NCI-H2081 treated with DMSO at 0.1 percent for 48 hours (cell line): ENCODE measurements at places on chromosomes 2 and 18.

DNA sequence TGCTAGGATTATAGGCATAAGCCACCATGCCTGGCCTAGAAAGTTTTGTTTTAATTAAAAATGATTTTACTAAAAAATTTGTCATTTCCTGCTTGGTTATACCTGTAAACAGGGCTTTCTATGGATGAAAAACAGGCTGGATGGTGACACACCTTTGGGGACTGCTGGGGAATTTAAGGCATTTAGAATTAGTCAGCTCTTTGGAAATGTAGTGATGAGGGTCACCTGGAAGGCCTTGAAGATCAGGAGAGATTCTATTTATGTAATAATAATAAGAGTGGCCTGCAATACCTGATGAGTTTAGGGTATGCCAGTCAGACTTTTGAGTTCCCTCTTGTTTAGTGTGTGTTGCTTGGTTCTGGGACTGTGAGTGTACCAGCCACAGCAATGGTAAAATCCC, 51.1 kb downstream of the RALBP1 start:
- no peak for DNase-seq

GRCh38 chr2:62787386-62787785, 81.9 kb downstream of the EHBP1 start:
- peak; percentile 24 for DNase-seq

GRCh38 chr2:58447586-58447985, 206.5 kb upstream of the FANCL start:
- DNase-seq: no peak

DNA sequence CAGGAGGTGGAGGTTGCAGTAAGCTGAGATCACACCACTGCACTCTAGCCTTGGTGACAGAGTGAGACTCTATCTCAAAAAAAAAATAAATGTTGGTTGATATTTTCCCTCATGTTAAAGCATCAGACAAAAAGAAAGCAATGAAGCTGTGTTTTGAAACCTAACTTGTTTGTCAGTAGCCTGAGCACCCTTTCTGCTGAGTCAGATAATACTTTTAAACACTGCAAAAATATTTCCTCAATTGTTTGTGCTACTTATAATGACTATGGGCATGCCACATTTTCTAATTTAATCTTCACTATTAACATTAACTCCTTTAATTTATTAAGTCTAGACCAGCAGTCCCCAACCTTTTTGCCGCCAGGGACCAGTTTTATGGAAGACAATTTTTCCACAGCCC, 236.3 kb upstream of the AGAP1 start:
- no peak for DNase-seq

GRCh38 chr2:151315381-151315903, 26.0 kb upstream of the NMI start:
- no peak for DNase-seq

- no peak for DNase-seq
Observed at GRCh38 chr2:23235292-23235691, 149.7 kb upstream of the KLHL29 start.

GRCh38 chr2:219459460-219460311, 25.0 kb downstream of the SPEG start:
- DNase-seq: no peak

DNA sequence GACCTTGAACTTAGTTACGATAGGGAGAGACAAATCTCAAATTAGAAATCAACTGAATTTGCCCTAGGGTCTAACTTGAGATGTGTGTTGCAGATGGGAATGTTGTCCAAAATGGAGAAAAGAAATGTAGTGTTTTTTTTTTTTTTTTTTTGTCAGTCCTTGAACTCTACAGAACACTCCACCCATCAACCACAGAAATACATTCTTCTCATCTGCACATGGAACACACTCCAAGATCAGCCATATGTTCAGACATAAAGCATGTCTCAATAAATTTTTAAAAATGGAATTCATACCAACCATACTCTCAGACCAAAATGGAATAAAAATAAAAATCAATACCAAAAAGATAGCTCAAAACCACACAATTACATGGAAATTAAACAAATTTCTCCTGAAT, 526.5 kb downstream of the FBXO15 start:
- no peak for DNase-seq

GRCh38 chr2:128687565-128687964, 368.9 kb upstream of the HS6ST1 start:
- DNase-seq: no peak

DNA sequence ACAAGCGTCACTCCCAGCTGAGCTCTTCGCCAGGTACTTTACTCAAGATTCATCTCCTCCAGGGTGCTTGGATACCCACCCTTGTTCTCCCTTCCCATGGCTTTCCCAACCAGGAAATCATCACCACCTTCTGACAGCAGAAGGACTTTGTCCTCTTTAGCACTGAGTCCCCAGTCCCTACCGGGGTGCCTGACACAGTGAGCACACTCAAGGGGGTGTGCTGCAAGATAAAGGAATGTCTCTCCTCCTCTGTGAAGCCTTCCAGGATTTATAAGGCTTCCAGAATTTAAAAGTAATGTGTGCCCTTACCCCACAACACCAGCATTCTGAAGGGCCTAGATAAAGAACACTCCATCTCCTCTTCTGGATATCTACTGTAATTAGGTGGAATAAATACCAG, 39.6 kb downstream of the ACVR1 start:
- DNase-seq: no peak

DNA sequence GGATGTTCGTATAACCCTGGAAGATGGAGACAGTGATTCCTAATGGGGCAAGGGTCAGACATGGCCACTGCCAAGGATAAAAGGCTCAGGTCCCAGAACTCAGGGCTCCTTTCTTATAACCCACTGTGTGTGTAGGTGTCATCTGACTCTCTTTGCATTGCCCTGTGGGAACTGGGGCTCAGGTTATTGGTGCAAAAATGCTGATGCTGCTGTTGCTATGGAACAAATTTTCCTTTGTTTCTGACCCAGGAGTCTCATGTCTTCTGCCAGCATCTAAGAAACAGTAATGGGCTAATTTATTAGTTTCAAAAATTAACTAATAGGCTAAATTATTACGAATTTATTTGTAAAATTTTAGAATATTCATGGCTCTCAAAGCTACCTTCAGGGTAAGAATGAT, 24.3 kb upstream of the LDLRAD4 start:
- no peak for DNase-seq

DNA sequence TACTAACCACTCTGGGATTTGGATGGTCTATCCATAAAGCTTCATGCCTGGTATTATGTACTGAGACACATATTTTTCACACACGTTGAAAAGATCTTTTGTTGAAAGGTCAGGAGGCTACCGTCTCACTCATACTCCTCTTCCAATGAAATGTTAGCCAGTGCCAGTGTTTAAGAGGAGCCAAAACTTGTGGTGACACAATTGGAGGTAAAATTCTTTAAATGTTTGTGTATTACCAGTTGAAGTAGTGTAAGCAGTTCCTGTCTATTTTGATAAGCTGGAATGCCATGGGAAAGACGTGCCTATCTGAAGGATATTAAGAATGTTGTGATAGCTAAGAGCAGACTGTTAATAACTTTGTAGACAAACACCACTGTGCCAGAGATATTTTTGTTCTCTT, 32.1 kb downstream of the MARCHF7 start:
- DNase-seq: no peak
